ENCODE measurements at places on chromosomes 1 and 21.

DNA sequence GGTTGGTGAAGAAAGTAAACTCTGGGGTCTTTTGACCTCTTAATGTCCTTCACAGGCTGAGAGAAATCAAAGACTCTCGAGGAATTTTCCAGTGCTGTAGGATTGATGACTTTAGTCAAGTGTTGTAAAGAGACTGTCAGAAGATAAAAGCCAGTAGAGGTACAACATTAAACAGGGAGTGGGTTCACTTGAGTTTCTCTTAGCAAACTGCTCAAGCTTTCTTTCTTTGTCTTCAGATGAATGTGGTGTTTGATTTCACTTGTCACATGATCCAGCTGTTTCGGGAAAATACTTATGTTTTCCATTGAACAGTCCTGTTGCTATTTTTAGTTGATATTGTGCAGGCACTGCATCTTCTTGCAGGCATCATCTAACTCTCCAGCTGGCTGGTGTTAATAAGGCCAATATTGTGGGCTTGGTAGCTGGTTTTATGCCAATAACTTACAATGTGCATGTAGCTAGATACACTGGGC lies 45.6 kb downstream of the XCL2 start:
- no peak for DNase-seq

DNA sequence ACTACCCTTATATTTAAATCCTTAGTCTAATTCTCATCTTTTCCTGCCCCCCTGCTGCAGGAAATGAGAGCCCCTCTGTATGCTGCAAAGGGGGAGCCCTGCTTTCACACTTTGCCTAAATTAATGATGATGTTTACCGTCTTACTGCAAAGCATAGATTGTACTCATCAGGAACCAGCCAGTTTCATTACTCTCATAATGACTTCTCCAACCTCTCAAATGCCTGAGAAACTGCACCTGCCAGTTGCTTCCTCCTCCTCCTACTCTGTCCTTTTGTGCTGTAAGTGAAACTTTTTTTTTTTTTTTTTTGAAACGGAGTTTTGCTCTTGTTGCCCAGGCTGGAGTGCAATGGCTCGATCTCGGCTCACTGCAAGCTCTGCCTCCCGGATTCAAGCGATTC lies 101.7 kb downstream of the ADSS2 start:
- DNase-seq = no peak

- peak; percentile 62 for DNase-seq
Observed at GRCh38 chr1:78003882-78004718, 639 bp upstream of the DNAJB4 start.

DNA sequence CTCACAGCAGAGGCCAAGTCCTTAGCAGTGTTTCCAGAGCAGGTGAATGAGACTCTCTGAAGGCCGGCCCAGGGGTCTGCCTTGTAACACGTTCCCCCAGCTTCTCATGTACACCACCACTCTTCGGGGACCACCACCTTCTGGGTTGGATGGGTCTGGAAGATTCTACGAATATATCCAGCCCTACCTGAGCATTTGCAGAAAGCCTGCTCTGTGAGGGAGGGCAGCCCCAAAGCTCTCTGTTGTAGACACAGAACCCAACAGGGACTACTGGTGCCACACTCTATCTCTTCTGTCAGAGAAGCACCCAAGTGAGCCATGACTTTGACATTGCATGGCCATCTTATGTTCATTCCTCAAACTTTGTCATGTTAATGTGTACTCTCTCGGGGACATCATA lies 61.8 kb downstream of the CD247 start:
- DNase-seq = no peak

- DNase-seq = no peak
Observed at GRCh38 chr1:228101994-228102790, 933 bp downstream of the C1orf35 start.

DNA sequence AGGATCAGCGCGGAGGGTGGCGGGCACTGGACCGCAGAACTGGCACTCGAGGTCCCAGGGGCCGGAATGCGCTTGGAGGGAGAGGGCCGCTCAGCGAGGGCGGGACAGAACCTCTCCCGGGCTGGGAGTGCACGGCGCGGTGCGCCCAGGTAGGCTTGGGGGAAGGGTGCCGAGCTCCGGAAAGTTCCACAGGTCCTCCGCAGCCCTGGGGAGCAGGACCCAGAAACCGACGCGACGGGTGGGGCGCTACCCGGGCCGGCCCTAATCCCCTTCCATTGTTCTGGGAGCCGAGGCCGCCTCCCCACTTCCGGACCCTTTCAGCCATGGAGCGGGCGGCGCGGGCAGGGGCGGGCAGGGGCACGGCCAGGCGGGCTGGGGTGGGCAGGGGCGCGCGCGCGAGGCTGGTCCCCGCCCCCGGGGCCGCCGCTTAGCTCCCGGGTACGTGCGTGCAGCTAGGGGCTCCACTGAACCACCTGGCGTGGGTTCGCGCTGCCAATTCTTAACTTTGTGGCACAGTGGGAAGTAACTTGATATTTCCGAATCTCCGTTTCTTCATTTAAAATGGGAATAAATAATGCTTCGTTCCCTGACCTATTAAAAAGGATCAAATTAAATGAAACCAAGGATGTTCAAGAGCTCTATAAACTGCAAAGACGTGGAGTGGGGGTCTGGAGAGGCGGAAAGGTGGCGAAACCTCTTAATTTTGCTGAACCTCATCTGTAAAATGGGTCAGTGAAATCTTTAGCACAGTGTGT lies 20.7 kb downstream of the LGR6 start:
- no peak for DNase-seq

DNA sequence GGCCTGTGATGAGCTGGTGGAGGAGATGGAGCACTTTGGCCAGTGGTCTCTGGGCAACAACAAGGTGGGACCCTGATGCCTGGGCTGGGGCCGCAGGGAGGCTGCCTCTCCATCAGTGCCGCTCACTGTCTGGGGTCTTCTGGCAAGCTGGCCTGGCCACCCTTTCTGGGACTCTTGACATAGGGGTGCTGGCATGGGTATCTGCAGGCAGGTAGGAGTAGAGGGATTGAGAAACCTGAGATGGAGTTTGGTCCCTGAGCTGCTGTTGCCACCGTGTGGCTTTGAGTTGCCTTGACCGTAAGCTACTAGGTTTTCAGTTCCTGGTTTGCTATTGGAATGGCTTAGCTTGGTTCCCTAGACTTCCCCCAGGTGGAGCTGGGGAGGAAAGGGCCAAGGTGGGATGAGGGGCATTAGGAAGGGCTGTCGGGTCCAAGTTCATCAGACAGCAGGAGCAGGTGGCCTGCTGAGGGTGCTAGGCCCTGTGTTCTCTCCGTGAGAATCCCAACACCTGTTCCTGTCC lies 13.2 kb upstream of the MFN2 start:
- DNase-seq = peak; percentile 76

GRCh38 chr1:29410476-29410875 lies 174.2 kb downstream of the PTPRU start:
- no peak for DNase-seq

DNA sequence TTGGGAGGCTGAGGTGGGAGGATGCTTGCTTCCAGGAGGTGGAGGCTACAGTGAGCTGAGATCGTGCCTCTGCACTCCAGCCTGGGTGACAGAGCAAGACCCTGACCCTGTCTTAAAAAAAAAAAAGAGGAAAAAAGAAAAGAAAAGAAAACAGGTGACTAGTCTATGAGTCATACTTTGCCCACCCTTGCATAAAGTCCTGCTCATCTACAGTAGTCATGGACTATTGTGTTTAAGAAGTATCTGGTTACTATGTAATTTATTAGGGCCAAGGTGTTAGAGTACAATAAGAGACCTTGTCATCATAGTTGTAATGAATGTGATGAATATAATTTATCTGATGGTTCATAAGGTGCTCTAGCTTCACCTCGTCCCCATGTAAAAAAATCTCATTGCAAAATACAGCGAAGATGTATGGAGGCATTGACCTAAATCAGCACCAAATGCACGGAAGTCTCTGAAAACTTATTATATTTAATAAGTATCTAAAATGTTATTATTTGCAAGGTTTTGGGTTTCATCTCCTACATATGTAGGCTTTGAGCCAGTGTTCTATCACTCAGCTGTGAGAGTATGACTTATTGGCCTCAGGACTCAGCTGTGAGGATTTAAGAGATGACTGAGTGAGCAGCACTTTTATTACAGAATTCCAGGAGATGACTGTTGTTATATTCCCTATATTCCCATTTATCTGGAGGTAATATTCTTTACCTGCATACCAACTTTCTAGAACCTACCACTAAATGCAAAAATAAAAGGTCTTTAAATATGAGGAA lies 19.9 kb upstream of the KCNJ6 start:
- DNase-seq = no peak

GRCh38 chr1:168752171-168752832 lies 23.3 kb upstream of the DPT start:
- DNase-seq = no peak

- no peak for DNase-seq
Observed at GRCh38 chr1:33469691-33470090, 2.8 kb upstream of the ZSCAN20 start.

DNA sequence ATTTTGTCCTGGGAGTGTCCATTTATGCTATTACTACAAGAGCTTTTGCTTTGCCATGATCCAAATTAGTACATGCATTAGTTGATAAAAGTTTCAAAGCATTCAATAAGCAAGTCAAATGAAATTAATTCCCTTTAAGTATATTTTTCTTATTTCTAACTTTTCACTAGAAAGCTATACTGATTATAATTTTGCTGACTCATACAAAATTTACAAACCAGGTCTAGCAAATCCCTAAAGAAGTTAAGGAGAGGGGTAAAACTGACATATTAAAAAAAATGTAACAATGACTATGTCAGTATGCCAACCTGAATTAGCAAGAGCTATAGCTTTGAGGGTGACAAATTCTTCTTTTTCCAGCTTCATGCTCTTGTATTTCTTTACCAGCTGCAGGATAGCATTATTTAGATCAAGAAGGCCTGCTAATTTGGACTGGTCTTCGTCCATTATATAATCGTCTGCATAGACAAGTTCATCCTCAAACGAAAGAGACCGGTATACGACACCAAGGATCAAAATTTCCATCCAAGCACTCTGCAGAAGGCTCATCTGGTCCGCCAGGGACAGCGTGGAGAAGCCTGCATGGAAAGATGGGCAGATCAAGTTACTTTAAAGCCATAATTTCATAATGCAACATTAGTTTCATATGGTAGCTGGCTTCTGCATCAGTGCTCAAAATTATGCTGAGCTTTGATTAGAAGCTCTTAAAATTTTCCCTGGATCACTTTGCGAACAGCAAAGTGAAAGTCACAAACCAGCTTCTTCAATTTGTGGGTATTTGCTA lies 95.8 kb upstream of the USH2A start:
- DNase-seq = no peak

GRCh38 chr1:14568716-14569355 lies 29.6 kb upstream of the KAZN start:
- DNase-seq = no peak

DNA sequence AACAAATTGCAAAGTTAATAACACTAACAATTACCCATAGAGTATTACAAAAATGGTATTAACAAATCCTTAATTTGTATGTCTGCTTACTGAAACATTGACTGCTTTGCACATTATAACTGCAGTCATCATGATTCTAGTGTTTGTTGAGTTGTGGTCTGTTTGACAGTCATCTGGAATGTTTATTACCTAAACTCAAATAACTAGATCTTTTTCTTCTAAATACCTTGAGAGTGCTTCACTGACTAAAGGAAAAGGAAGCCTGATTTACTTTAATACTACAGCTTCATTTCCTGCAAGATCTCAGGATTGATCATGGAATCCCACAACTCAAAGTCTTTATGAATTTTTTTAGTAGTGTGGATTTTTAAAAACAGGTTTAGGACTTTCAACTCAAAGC lies 70.0 kb downstream of the HMCN1 start:
- no peak for DNase-seq

Measured in HL-60 (cell line).